Breast epithelium (tissue), 4 donors: ENCODE measurements at places on chromosomes 7 and 10.

DNA sequence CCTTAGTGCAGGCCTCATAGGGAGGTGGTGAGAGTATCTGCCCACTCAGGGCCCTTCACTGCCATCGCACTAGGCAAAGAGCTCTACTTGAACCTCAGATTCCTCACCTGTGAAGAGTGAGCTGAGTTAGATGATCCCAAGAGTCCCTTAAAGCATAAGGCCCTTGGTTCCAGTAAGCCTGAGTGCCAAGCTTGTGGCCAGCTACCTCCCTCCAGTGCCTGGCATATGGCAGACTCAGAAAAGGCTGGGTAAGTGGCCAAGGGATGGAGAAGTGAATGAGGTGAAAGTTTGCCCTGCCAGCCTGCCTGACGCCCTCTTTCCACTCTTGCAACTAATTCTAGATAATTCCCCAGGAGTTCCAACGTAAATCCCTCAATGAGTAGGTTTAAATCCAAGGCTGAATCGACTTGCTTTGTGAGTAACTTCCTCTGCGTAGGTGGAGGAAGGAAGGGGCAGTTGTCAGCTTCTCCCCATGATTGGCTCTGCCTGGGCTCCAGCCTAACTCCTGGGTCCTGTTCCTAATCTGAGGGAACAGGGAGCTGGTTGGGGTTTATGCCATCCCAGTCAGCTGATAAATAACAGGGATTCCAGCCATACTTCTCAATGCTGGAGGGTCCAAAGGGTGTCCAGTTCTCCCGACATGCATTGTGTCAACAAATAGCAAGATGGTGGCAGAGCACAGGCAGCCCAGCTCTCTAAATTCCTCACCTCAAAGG lies 14.2 kb downstream of the DUSP5 start:
- no peak for DNase-seq

GRCh38 chr7:74320645-74321221 lies 31.5 kb downstream of the CLIP2 start:
- no peak for DNase-seq

- peak; percentile 53 for DNase-seq
Measured at GRCh38 chr7:138338361-138338760, 121.7 kb upstream of the TRIM24 start.

- no peak for DNase-seq
Measured at GRCh38 chr7:29953726-29954347, 35.8 kb downstream of the SCRN1 start.

- DNase-seq = no peak
Measured at GRCh38 chr7:104431930-104432329, 103.5 kb downstream of the LHFPL3 start.

DNA sequence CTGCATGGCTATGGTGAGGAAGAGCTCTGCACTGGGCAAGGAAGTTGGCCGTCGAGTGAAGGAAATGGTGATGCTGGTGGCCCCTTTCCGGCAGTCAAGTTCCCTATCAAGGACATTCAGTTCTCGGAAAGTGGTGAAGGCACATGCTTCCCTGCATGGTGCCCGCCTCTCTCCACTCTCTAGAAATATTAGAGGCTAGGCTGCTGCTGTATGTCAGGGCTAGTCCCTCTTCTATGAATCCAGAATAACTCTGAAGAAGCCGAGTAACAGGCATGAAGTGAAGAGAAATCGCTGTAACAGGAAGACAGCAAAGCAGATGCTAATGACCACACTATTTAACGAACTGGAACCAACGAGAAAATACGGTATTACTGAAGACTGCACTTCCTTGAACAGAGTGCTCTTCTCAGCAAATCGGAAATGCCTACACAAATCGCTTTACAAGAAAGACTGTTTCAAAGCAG lies 5.4 kb downstream of the IDI1 start:
- DNase-seq = no peak

- no peak for DNase-seq
Measured at GRCh38 chr10:90987383-90987782, 66.5 kb upstream of the ANKRD1 start.

GRCh38 chr10:133128126-133129070 lies 31.6 kb upstream of the KNDC1 start:
- DNase-seq = no peak

DNA sequence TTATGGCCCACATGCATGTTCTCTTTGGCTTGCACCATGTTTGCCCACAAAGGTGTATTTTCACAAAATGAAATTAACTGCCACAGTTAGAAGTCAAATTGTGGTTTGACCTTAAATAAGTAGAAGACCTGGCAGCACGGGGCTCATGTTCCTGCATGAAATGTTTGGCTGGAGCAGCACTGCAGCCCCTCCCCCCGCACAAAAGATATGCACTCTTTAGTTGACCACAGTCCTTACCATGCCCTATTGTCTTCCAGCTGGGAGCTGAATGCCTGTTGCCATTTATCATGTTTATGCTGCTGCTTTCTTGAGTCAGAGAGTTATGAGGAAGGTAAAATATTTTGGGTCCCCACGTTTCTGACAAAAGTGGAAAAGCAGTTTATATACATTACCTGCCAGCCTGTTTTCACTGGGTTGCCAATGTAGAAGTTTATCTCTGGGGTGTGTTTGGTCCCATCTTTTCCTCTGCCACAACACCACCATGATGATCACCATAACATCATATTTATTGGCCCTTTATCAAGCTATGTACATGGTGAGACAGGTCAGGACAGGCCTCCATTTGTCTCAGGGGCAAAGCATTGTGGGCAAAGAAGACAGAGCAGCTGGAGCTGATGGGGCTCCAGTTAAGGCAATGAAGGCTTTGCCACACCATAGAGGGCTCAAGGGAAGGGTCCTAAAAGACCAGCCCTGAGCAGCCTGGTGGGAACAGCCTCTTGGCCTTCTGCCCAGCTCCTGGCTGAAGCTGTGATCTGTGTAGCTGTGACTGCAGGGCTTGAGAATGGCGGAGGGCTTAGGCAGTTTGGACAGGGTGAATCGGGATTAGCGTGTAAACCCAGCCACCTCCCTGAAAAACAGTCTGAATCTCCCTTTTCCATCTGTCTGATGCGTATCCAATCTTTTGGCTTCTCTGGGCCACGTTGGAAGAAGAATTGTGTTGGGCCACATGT lies 5.4 kb downstream of the PRF1 start:
- DNase-seq = peak; percentile 12
